ENCODE measurements at places on chromosomes 3 and 15.
A peak's percentile ranks its signal among the peaks of the same experiment; 100 is the strongest.

GRCh38 chr3:118108769-118109168, 925.9 kb downstream of the IGSF11 start:
- no peak for DNase-seq

DNA sequence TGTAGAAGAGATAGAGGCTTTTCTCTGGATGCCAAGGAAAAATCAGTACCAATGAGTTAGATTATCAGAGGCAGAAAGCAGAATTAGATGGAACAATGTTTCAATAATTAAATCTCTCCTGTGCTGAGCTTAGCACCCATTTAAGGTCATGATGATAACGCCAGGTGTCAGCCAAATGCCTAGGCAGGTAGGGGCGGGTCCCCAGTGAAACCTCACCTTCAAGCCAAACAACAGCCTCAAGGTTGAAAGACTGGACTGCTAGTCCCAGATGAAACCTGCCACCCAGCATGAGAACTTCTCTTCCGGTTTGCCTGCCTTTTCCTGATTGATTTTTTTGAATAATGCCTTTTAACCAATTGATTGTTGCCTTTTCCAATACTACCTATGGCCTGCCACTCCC, 363.0 kb downstream of the PLOD2 start:
- DNase-seq: no peak

DNA sequence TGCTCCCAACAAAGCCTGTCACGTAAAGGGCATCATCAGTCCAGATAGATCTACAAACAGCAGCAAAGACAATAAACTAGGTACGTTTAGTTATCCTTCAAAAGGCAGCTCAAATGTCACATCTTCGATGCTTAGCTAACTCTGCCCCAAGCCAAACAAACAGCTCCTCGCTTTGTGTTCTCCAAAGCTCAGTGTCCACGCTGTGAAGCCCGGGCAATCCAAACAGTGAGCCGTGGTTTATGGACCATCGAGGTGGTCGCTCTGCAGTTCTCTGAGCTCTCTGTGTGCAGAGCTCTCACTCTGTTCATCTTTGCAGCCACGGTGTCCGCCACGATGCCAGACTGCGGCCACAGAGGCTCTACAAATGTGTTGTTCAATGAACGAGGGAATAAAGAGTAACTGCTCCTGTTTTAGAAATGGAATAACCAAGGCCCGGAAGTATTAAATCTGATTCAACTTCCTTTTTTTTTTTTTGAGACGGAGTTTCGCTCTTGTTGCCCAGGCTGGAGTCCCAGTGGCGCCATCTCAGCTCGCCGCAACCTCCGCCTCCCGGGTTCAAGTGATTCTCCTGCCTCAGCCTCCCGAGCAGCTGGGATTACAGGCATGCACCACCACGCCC, 117.2 kb upstream of the FAM174B start:
- DNase-seq: no peak

- no peak for DNase-seq
Observed at GRCh38 chr3:86960550-86960949, 30.4 kb downstream of the VGLL3 start.

DNA sequence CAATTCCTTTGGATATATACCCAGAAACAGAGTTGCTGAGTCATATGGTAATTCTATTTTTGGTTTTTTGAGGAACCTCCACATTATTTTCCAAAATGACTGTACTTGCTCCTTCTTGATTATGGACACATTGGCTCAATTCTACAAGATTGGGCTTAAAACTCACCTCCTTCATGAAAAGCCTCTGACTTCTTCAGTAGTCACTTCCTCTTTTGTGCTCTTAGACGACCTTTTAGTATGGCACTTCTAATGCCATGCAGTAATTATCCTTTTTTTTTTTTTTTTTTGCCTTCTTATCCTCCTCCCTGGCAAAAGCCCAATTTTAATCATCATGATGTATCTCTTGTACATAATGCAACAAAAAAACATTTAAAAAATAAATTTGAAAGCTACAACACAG, 33.0 kb upstream of the ABHD17C start:
- no peak for DNase-seq

DNA sequence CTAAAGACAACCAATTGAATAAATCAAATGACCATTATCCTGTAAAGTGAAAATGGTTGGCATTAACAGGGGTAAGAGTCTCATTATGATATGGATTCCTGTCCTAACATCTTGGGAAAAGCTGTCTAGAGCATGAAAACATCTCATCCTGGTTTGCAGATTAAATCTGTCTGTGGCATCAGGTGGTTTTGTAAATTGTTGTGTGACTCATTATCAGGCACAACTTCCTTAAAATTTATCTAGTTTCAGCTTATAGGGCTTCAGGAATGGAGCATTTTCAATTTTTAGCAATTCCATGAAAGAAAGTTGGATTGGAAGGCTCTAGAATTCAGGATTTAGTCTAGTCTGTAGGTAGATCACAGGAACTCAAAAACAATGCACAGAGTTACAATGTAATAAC, 31.1 kb upstream of the SLC27A2 start:
- no peak for DNase-seq

DNA sequence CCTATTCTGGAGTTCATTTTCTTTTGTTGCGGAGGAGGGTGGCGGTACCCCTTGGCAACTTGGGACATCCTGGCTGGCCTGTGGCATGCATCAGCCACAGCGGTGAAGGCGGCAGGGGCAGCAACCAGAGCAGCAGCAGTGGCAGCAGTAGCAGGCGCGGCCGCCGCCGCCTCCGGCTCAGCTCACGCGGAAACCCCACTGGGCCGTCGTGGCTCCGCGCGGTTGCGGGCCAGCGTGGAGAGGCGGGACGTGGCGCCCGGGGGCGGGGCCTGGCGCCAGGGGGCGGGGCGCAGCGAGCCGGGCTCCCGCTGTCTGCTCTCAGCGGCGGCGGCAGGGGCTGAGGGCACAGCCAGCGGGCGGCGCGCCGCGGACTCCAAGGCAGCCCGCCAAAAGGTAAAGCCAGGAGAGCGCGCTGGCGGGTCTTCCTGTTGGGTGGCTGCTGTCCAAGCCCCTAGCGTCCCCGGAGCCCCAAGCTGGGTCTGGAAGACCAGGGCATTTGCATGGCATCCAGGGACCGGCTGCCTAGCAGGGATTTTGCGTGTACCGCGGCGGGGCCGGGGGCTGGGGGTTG, 334.4 kb upstream of the THRB start:
- DNase-seq: no peak

GRCh38 chr15:45919806-45920205, 285.0 kb downstream of the SQOR start:
- DNase-seq: peak; percentile 89

DNA sequence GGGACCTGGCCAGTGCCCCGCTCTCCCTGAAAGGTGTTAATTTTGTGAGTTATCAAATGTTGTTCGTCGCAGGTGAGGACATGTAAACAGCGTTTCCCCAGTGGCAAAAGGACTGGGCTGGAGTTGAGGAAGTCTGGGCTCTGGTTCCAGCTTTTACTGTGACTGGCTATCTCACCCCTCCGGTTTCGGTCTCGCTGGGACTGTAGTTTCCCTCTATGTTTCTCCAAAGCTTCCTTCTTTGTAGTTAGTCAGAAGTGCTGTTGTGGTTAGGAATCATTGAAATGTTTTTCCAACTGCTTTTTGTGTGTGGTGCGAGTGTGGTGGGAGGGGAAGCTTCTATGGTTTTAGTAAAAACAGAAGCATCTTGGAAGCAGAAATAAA, 990 bp upstream of the CLDN1 start:
- no peak for DNase-seq

DNA sequence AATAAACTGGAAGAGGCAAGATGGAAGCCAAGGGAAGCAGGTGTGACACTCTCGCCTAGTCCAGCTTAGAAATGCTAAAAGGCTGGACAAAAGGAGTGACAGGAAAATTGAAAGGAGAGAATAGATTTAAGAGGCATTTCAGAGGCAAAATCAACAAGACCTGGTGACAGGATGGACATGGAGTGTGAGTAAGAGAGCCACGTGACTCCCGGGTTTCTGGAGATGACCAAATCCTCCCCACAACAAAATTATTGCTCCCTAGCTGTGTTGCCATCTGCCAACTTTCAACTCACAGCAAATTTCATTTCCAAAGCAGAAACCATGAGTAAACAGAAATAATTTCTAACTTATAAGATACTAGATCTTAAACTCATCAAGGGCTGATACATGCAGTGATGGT, 52.6 kb downstream of the MTHFS start:
- no peak for DNase-seq

- no peak for DNase-seq
Observed at GRCh38 chr3:52844290-52844975, 9.6 kb upstream of the MUSTN1 start.

DNA sequence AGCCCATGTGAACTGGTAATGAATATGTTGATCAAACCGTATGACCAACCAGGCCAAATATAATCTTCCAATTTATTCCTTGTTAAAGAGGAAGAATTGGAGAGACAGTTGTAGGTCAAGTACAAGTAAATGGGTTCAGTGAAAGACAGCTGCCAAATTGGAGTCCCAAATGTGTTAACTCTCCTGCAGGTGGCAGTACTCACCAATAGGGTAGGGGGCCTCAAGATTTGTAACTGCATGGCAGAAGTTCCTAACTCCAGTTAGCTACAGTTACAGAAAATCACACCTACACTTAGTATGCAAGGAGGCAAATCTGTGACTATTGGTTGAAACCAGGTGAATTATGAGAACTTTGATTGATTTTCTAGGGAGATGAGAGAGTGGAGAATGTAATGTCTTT, 278.0 kb downstream of the ZBBX start:
- DNase-seq: no peak

- peak; percentile 66 for DNase-seq
Observed at GRCh38 chr3:97971679-97972567, at the start of gene RIOX2. Gene RIOX2 (minus strand): TSS chr3:97972431. CDS start chr3:97967593, 4,838 bp downstream.

DNA sequence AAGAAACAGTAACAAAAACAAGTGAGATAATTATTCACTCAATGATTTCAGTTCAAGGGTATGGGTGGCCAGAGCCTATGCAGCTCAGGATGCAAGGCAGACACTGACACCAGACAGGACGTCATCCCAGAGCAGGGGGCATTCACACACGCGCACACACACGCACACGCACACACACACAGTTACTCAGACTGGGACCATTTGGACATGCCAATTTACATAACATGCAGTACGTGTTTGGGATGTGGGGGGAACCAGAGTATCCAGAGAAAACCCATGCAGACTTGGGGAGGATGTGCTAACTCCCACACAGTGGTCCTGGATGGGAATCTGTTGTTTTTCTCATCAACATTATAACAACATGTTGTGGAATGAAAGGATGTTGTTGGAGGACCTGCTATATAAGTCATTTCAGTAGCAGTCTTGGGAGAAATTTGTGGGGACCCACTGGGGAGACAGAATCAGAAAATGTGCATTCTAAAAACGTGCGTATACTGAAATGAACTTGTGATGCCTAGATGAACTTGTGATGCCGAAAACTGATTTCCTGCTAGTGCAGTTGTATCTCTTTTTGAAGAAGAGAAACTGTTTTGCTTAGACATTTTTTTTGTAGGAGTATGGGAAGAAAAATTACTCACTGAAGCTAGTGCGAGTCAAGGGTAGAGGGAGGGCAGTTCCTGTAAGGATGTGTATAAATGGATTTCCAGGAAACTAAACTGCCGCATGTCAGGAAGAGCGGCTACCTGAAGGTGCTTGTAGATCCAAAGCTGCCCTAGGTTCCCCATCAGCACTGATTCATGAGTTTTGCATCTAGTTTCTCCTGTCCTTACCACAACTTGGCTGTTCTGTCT, 25.2 kb downstream of the CD200 start:
- no peak for DNase-seq

DNA sequence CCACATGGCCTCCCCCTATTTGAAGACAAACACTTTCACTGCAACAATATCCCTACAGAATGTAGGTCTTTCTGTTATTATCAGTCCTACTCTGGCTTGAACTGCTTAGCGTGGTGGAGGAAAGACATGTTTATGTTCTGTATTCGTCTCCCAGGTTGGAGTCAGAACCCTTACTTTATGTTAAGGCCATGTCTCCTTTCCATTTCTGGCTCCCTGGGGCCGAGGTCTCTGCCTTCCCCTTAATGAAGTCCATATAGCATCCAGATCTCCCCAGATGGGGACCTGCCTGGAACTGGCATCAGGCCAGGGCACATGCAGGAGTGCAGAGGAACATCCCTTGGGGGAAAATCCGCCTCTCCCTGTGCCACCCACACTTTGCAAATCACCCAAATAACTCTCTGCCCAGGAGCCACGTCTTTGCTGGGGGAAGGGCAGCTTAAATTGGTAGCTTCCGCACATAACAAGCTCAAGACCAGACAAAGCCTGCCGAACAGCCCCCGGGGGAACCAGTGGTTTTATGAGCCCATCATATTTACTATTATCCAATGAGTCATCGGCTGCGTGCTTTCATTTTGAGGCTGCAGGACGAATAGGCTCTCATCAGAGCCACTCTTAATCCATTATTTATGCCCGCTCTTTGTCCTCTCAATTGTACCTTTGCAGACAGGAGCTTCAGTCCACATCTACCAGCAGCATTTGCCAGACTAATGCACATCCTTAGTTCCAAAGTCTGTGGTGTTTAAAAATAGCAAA, 237.0 kb downstream of the UACA start:
- peak; percentile 20 for DNase-seq

GRCh38 chr3:31953091-31953490, 28.0 kb downstream of the OSBPL10 start:
- no peak for DNase-seq

GRCh38 chr15:38814891-38815290, 250.3 kb upstream of the RASGRP1 start:
- no peak for DNase-seq

DNA sequence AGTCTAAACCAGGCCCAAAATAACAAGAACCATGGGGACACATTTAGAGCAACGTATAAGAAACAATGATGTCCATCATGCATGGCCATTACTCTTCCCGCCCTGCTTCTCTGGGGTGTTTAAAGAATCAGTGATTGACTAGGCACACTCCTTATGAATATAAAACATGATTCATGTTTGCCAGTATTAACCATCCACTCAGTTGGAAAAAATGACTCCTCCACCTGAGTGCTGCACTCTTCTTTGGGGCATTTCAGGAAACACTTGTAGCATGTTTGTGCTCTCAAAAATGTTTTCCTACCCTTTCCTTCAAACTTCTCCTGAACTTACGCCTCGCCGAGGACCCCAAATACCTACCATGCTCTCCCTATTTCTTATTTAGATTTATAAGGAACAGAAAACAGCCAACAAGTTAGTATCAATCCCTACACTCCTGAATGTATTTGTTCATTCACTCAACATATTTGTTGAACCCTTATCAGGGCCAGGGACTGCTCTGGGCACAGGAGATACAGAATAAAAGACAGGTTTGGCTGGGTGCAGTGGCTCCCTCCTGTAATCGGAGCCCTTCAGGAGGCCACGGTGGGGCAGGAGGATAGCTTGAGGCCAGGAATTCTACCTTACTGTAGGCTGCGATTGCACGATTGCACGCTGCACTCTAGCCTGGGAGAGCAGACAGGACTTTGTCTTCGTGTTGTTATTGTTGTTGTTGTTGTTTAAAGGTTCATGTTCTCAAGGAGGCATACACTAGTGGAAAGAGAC, 137.0 kb downstream of the TMCO5A start:
- no peak for DNase-seq

- peak; percentile 11 for DNase-seq
Observed at GRCh38 chr3:193897288-193897687, 238.7 kb upstream of the HES1 start.

DNA sequence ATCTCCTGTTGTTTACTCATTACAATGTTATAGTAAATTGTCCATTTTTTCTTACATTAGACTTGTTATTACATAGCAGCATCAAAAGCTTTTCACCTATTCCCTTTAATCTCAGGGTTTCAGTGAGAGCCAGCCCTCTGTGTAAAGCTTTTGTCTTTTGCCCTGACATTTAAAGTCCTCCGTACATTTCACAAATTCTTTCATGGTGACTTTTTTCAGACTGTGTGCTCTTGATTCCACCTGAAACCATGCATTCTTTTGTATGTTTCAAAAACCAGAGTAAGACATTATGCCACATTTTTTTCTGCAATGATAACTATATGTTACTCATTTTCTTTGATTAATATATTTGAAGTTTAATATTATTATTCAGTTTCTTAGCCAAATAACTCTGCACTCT, 781.4 kb upstream of the ROBO1 start:
- no peak for DNase-seq
